Activated CD8-positive, alpha-beta memory T cell treated with anti-CD3 and anti-CD28 coated beads for 48 hours (primary cell): ENCODE measurements at places on chromosomes 6 and 20.

DNA sequence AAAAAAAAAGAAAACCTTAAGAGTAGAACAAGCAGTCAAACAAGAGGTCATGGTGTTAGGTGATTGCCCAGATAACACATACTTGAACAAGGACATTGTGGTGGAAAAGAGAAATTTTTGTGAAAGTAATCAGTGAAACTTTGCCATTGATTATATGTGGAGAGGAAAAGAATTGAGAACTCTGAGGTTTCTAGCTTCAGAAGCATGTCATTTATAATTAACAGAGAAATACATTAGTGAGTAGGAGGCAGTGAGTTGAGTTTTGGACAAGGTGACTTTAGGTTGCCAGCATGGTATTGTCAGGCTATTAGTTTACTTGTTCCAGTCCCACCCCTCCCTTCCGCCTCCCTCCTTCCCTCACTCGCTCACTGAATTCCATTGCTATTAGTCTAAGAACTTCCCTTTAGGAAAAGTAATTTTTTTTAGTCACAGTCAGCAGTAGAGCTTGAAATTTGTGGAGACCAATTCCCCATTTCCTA, 17.2 kb downstream of the TAB2 start:
- no peak for DNase-seq

GRCh38 chr6:152026291-152026690, 218.8 kb downstream of the ESR1 start:
- no peak for DNase-seq

- DNase-seq: no peak
Observed at GRCh38 chr6:165819394-165819793, 156.4 kb upstream of the PDE10A start.

- DNase-seq: no peak
Observed at GRCh38 chr6:101018157-101018556, 137.0 kb upstream of the ASCC3 start.

- no peak for DNase-seq
Observed at GRCh38 chr20:57857969-57858368, 148.2 kb upstream of the PMEPA1 start.

- no peak for DNase-seq
Observed at GRCh38 chr6:161057103-161058091, 65.8 kb downstream of the MAP3K4 start.

DNA sequence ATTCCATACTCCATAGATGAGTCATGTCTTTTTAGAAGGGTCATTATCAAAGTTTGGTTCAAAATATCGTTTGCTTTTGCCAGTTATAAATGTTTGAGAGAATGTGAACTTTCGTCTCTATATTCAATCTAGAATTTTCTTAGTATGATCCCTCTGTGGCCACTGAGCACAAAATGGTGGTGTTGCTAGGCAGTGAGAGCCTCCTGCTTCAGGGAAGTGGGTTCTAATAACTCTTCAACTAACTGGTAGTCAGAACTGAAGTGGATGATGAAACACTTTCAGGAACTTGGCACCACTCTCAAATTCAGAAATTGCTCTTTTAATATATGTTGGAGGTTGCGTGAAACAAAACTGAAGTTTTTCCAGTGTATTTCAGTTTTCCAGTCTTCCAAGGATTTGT, 125.0 kb upstream of the DOK5 start:
- no peak for DNase-seq
